ENCODE measurements at places on chromosomes 7 and 10.

GRCh38 chr10:58840840-58841435 is 328.3 kb downstream of the BICC1 start:
- DNase-seq, result no peak

DNA sequence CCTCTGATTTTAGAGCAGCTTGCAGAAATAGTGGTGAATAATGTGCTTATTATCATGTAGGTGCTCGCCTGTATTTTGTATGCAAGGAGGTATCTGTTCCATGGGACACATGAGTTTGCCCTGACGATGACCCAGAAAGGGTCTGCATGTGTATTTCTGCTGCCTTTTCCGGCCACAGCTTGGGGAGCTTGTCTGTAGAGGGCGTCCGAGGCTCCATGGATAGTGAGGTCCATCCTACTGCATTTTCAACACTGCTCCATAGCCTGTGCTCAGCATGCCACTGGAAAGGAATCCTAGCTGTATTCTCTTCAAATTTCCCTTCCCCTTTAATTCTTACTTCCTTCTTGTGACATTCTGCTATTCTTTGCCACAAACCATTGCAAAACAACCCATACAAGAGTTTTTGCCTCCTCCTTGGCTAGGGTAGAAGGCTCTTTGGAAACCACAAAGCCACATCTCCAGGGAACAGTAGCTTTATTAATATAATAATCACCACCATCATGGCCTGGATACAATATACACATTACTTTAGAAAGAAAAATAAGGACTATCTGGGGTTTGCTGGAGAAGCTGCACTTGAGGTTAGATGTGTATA is 127.7 kb downstream of the DYNC1I1 start:
- DNase-seq, result no peak

- no peak for DNase-seq
Measured at GRCh38 chr10:132753596-132753995, 32.4 kb downstream of the NKX6-2 start.

DNA sequence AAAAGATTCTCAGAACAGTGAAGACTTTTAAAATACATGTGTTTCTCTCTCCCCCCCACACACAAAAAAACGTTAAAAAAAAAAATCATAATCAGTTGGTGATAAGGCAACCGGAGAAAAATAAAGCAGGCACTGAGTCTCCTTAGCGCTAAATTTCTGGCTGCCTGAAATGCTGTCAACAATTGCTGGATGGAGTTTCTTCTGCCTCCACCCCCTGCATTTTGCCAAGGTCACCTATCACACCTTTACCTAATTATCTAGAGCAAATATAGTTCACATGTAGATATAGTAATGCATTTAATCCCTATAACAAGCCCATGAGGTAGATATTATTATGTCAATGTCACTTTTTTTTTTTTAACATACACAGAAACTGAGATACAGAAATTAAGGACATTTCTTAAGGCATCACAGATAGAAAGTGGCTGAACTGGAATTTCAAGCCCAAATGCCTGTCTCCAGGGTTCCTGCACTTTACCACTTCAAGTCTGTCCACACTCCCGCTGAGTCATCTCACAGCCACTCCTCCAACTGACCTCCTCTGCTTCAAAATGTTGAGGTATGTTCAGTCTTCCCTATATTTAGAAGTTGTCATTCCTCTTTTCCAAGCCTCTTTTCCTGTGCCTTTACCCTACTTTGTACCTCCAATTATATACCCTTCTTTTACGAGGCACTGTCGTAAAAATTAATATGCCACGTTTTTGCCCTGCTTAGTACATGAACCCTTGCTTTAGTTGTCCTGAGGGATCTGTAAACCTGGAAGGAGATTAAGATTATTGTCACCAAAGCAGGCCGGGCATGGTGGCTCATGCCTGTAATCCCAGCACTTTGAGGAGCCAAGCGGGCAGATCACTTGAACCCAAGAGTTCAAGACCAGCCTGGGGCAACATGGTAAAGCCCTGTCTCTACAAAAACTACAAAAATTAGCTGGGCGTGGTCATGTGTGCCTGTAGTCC is 72.8 kb upstream of the MPP7 start:
- DNase-seq, result no peak

GRCh38 chr7:93463764-93464163 is 110.8 kb downstream of the CALCR start:
- no peak for DNase-seq

GRCh38 chr10:125232841-125233240 is 72.5 kb upstream of the CTBP2 start:
- no peak for DNase-seq

- DNase-seq, result no peak
Measured at GRCh38 chr10:43944381-43945093, 295.9 kb upstream of the ZNF32 start.
